Endothelial cell (in vitro differentiated cells): ENCODE measurements at places on chromosomes 4 and X.

GRCh38 chr4:7192252-7193029 is at the start of gene SORCS2:
Gene SORCS2 (plus strand): TSS chr4:7192538.
- peak; percentile 85 for DNase-seq
- no peak within 1 kb of the TSS for H3K27ac ChIP-seq
- H3K36me3 ChIP-seq, result no peaks in the 10 kb centered on the region
- H3K4me1 ChIP-seq, result no peaks in the 10 kb centered on the region

DNA sequence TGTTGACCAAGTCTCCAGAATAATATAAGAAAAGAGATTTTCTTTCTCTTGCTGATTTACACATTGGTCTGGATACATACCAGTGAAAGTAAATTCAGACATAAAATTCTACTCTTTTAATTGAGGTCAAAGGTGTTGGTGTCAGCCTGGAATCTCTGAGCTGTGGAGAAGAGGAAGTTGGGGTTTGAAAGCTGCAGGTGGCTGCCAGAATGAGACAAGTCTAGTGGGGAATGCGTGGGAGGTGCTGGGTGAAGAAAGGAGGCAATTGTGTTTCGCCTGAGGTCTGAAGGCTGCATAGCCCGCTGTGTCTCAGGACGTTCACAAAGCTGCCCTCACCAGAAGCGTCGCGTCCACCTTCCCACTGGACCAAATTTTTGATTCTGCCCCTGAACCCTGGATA is 31.2 kb downstream of the PHEX start:
- no peaks in the 10 kb centered on the region for H3K4me1 ChIP-seq
- no peaks in the 10 kb centered on the region for H3K36me3 ChIP-seq
- H3K27ac ChIP-seq, result no peak overlapping the region
- no peaks in the 10 kb centered on the region for H3K27me3 ChIP-seq

- DNase-seq, result no peak
- H3K27me3 ChIP-seq, result peaks cover 7% of the 10 kb centered on the region
- H3K4me3 ChIP-seq, result no peak overlapping the region
- peak overlapping the region; percentile 9 for H3K27ac ChIP-seq
Measured at GRCh38 chr4:7031558-7032449, 11.4 kb upstream of the TADA2B start.

DNA sequence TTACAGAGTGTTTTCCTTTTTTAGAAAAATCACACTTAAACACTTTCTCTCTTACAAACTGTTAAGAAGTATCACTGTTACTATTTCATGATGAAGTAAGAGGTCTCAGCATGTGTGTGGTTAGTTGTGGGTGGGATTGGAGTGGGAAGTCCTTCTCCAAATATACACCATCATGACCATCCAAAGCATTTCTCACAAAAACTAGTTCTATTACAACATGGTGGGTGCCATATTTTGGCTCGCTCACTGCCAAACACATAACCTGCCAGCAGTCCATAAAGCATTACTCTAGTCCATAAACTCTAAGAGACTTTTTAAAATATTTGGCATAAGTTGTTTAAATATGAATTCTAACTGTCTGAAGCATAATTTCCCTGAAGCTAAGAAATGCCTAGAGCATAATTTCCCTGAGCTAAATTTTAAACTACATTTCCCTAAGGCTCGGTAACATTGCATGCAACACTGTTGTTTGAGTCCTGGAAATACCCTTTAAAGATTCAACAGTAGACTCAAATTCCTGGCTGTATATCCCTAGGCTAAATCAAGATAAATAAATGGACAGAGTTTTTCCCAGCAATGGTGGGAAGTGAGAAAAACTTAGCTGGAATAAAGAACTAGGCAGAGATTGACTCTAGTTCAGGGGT is 415.0 kb upstream of the INTU start:
- no peaks in the 10 kb centered on the region for H3K27me3 ChIP-seq
- no peaks in the 10 kb centered on the region for H3K36me3 ChIP-seq
- no peaks in the 10 kb centered on the region for H3K4me1 ChIP-seq
- DNase-seq, result no peak
- no peak overlapping the region for H3K4me3 ChIP-seq

GRCh38 chr4:123632693-123633030 is 236.1 kb downstream of the SPRY1 start:
- H3K27me3 ChIP-seq, result peaks cover 4% of the 10 kb centered on the region
- no peak for DNase-seq
- no peak overlapping the region for H3K27ac ChIP-seq
- H3K4me1 ChIP-seq, result peaks cover 9% of the 10 kb centered on the region
- no peak overlapping the region for H3K4me3 ChIP-seq

- H3K36me3 ChIP-seq, result no peaks in the 10 kb centered on the region
- H3K27ac ChIP-seq, result no peak overlapping the region
- no peak overlapping the region for H3K4me3 ChIP-seq
- H3K27me3 ChIP-seq, result no peaks in the 10 kb centered on the region
- DNase-seq, result no peak
Measured at GRCh38 chr4:107897823-107898222, 33.5 kb upstream of the CYP2U1 start.

GRCh38 chr4:147068564-147068963 is 122.9 kb upstream of the TTC29 start:
- no peaks in the 10 kb centered on the region for H3K27me3 ChIP-seq
- no peak overlapping the region for H3K4me3 ChIP-seq
- no peak overlapping the region for H3K27ac ChIP-seq
- no peak for DNase-seq
- no peaks in the 10 kb centered on the region for H3K4me1 ChIP-seq

DNA sequence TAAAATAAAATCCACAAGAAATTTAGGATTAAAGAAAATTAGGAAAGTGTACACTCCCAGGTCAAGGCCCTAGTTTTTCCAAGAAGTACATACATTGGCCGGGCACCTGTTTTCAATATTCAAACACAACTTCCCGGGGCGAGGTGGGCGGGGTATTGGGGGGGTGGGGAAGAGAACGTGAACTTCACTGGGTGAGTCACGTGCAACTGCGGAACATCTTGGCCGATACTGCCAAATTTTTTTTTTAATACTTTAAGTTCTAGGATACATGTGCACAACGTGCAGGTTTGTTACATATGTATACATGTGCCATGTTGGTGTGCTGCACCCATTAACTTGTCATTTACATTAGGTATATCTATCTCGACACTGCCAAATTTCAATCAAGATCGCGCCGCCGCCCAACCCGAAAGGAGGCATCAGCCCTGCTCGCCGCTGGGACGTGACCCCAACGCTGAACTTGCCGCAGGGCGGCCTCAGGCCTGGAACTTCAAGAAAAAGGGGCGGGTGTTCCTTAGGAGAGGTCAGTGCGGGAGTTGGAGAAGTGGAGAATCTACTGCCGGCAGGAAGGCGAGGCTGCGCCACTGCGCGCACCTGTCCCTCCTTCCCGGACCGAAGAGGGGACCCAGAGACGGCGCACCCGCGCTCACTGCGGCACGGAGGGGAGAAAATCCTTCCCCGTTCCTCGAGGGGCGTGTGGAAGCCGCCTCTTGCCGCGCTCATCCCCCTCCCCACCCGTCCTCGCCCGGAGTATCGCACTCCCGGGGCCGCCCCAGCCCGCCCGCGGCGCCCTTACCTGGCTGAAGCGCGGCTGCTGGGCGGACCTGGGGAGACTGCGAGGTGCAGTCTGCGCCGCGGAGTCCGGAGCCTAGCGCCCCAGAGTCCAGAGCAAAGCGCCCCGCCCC is at the start of gene TEC:
TEC (minus strand) TSS at position 883 of the 905 bp plus-strand sequence. CDS start 41,224 bp downstream, outside the sequence.
- H3K36me3 ChIP-seq, result peaks cover 6% of the 10 kb centered on the region
- H3K27ac ChIP-seq, result peak within 1 kb of the TSS; percentile 59
- H3K4me1 ChIP-seq, result peaks cover 5% of the 10 kb centered on the region
- H3K27me3 ChIP-seq, result peaks cover 6% of the 10 kb centered on the region

- no peaks in the 10 kb centered on the region for H3K27me3 ChIP-seq
- DNase-seq, result no peak
- no peaks in the 10 kb centered on the region for H3K4me1 ChIP-seq
- no peaks in the 10 kb centered on the region for H3K36me3 ChIP-seq
Measured at GRCh38 chrX:95218976-95219375, 1465.7 kb upstream of the DIAPH2 start.

GRCh38 chr4:78971326-78971725 is 32.1 kb upstream of the PAQR3 start:
- peaks cover 5% of the 10 kb centered on the region for H3K36me3 ChIP-seq
- no peaks in the 10 kb centered on the region for H3K27me3 ChIP-seq
- no peak overlapping the region for H3K27ac ChIP-seq
- DNase-seq, result no peak
- no peak overlapping the region for H3K4me3 ChIP-seq

GRCh38 chr4:136650541-136651277 is 881.6 kb downstream of the PCDH18 start:
- H3K4me3 ChIP-seq, result no peak overlapping the region
- H3K4me1 ChIP-seq, result peaks cover 5% of the 10 kb centered on the region
- no peak for DNase-seq
- peaks cover 2% of the 10 kb centered on the region for H3K27me3 ChIP-seq
- no peaks in the 10 kb centered on the region for H3K36me3 ChIP-seq

GRCh38 chr4:110735686-110736085 is 112.8 kb upstream of the PITX2 start:
- peaks cover 6% of the 10 kb centered on the region for H3K4me1 ChIP-seq
- H3K36me3 ChIP-seq, result no peaks in the 10 kb centered on the region
- H3K4me3 ChIP-seq, result no peak overlapping the region
- H3K27me3 ChIP-seq, result no peaks in the 10 kb centered on the region
- H3K27ac ChIP-seq, result no peak overlapping the region

DNA sequence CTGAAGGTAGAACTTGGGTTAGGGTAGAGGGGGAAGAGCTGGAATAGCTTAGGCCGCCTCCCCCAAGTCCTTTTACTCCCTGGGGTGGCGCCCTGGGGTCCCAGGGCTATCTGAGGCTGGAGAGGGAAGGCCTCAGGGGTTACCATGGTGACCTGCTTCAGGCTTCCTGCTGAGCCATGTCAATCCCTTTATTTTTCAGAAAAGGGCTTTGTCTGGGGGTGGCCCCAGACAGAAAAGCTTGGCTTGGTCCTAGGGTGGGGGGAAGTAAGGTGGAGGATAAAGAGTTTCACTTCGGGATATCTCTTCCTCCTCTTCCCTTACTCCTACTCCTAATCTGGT is 6.3 kb downstream of the EFNB1 start:
- peaks cover 3% of the 10 kb centered on the region for H3K4me1 ChIP-seq
- H3K36me3 ChIP-seq, result no peaks in the 10 kb centered on the region
- DNase-seq, result no peak
- H3K4me3 ChIP-seq, result no peak overlapping the region

- no peak overlapping the region for H3K4me3 ChIP-seq
- H3K36me3 ChIP-seq, result peaks cover 10% of the 10 kb centered on the region
- no peaks in the 10 kb centered on the region for H3K27me3 ChIP-seq
- H3K4me1 ChIP-seq, result no peaks in the 10 kb centered on the region
- no peak overlapping the region for H3K27ac ChIP-seq
Measured at GRCh38 chrX:75609406-75609805, 86.6 kb upstream of the ZDHHC15 start.

GRCh38 chr4:108561116-108561515 is 59.3 kb upstream of the RPL34 start:
- no peak overlapping the region for H3K4me3 ChIP-seq
- peak overlapping the region; percentile 98 for H3K27ac ChIP-seq
- no peak for DNase-seq
- H3K4me1 ChIP-seq, result peaks cover 37% of the 10 kb centered on the region
- peaks cover 4% of the 10 kb centered on the region for H3K27me3 ChIP-seq

DNA sequence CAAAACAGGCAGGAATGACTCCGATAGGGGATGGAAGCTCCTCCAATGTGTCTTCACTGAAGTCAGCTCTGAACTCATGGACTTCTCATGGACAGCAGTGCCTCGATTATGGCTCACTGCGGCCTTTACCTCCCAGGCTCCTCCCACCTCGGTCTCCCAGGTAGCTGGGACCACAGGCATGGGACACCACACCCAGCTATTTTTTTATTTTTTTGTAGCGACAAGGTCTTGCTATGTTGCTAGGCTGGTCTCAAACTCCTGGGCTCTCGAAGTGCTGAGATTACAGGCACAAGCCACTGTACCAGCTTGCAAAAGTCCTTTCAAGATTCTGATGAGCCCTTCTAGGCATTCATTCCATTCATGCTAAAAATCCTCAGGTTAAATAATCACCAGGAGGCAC is 181.5 kb downstream of the NSUN7 start:
- peaks cover 17% of the 10 kb centered on the region for H3K36me3 ChIP-seq
- no peak overlapping the region for H3K27ac ChIP-seq
- no peaks in the 10 kb centered on the region for H3K4me1 ChIP-seq
- no peak for DNase-seq
- peaks cover 8% of the 10 kb centered on the region for H3K27me3 ChIP-seq

GRCh38 chrX:1281521-1281920 is 12.9 kb downstream of the CSF2RA start:
- peaks cover 4% of the 10 kb centered on the region for H3K36me3 ChIP-seq
- peak overlapping the region; percentile 10 for H3K27ac ChIP-seq
- H3K4me3 ChIP-seq, result peak overlapping the region; percentile 59
- no peaks in the 10 kb centered on the region for H3K4me1 ChIP-seq
- peaks cover 14% of the 10 kb centered on the region for H3K27me3 ChIP-seq

GRCh38 chrX:9341291-9342201 is 123.3 kb upstream of the TBL1X start:
- no peak for DNase-seq
- no peaks in the 10 kb centered on the region for H3K36me3 ChIP-seq
- peaks cover 12% of the 10 kb centered on the region for H3K4me1 ChIP-seq
- H3K27me3 ChIP-seq, result peaks cover 1% of the 10 kb centered on the region
- H3K4me3 ChIP-seq, result no peak overlapping the region

GRCh38 chrX:111244235-111244750 is 26.0 kb downstream of the CAPN6 start:
- no peak overlapping the region for H3K27ac ChIP-seq

- peaks cover 33% of the 10 kb centered on the region for H3K27me3 ChIP-seq
- H3K4me3 ChIP-seq, result peak overlapping the region; percentile 79
- H3K27ac ChIP-seq, result peak overlapping the region; percentile 37
Measured at GRCh38 chr4:84495794-84496261, 3.3 kb downstream of the NKX6-1 start.
